NCI-H1694 (cell line): ENCODE measurements at places on chromosomes 12 and 14.
A peak's percentile ranks its signal among the peaks of the same experiment; 100 is the strongest.

DNA sequence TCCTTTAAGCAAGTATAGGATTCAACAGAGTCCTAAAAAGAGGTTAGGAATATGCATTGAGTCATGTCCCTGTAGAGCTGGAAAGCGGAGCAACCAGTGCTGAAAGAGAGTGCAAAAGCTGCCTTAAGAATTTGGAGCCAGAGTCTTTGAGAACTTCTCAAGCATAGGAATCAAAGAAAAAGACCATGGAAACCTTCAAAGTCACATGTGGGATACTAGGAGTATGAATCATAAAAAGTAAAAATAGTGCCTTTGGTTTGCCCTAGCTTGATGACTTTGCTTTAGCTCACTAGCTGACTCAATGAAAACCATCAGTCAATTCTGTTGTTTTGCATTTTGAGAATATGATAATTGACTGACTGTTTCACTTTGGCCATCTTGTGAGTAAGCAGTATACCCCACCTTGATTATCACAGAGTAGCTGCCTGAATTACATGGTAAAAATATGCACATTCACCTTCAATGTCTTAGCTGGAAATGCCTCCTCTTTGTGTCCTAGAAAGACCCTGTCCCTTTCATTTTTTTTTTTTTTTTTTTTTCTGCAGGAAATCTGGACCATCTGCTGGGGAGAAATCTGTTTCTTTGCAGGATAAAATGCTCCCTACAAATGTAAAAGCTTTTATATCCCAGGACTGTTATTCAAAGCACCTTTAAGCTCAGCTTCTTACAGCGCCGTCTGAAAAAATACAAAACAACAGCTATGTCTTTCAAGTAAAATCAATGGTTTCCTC, 248.6 kb upstream of the KRR1 start:
- peak; percentile 38 for DNase-seq

- DNase-seq = no peak
Observed at GRCh38 chr14:76882651-76883050, 56.4 kb downstream of the LRRC74A start.

DNA sequence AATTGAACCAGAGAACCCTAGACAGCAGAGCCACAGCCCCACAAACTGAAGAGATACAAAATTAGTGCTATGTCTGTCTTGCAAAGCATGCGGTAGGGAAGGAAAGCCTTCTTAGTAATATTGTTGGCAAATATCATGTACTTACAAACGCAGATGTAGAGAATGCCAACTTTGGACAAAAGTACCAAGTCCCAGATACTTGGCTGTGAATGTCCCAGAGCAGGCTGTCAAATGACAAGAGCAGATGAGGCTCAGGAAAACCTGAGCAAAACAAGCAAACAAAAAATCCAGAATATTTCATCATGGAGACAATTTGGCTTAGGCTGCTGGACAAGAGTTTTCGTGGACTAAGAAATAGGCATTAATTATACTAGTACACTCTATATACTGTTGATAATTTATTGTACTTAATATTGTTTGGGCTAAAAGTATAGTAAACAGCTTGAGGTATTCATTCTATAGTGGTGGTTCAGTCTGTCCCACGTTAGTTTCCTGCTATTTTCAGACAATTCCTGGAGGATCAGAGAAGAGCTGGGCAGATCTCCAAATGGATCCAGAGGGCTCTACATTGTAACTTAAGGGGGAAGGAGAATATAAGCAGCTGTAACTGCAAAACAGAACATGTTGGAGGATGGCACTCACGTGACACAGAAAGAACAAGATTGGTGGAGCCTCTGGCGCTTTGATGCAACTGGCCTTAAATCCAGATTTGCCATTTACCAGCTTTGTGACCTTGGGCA, 329.8 kb downstream of the ATP23 start:
- no peak for DNase-seq

DNA sequence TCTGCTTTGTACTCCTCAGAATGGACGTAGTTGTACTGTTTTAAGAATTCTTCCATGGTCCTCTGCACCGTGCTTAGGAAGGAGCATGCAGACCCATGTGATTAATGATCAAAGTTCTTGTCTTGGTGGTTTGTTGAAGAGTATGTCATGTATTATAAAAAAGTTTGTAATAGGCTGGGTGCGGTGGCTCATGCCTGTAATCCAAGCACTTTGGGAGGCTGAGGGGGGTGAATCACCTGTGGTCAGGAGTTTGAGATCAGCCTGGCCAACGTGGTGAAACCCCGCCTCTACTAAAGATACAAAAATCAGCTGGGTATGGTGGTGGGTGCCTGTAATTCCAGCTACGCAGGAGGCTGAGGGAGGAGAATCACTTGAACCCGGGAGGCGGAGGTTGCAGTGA, 61.8 kb upstream of the RTL1 start:
- DNase-seq = no peak

GRCh38 chr14:64725879-64726584, 21.8 kb downstream of the PLEKHG3 start:
- DNase-seq = no peak

DNA sequence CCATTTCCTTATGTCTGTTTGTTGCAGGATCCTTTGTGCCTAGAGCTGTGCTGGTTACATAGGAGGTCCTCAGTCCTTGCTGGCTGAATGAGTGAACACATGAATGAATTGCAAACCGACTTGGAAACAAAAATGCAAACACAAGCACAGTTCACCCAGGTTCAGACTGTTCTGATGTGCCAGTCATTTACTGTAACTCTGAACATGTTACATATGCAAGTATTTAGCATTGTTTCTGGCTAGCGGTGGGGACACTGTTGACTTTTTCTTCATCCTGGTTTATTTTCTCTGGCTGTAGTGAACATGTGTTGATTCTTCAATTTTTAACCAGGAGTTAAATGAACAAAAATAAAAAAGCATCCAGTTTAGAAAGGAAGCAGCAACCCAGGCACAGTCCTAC, 33.4 kb downstream of the TSPAN9 start:
- DNase-seq = no peak

- no peak for DNase-seq
Observed at GRCh38 chr14:94451826-94452225, 774 bp downstream of the SERPINA11 start.

DNA sequence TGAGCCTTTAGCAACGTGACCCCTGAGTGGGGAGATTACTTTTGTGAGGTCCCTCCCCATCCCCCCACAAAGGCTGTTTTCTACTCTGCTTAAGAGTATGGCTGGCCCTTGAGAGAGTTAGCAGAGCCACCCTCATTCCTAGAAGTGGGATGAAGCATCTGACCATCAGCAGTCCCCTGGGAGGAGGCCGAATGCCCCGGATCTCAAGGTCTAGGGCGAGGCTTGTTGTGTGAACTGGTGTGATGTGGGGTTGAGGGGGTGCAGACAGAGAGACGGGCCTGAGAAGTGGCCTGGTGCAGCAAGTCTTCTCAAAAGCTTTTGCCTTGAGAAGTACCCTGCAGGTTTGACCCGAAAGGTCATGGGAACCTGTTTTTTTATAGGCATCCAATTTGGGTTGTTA, 153.0 kb upstream of the FKBP4 start:
- no peak for DNase-seq

GRCh38 chr12:93908846-93909567, 231.8 kb downstream of the CRADD start:
- no peak for DNase-seq

- no peak for DNase-seq
Observed at GRCh38 chr12:5369298-5369697, 62.6 kb upstream of the NTF3 start.

DNA sequence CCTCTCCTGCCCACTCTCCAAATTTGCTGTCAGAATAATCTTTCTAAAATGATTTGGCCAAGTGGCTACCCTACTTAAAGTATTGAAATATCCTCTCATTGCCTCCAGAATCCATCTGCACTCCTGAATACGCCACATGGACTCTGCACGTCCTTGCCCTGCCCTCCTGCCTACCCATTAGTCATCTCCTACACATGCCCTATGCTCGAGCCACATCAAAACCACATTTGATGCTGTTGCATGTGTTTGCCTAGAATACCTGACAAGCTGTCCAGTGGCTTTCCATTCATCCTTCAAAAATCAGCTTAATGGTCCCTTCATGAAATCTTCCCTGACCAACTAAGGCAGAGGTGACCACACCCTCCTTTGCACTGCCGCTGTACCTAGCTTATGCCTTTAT, 17.0 kb downstream of the VCPKMT start:
- no peak for DNase-seq

DNA sequence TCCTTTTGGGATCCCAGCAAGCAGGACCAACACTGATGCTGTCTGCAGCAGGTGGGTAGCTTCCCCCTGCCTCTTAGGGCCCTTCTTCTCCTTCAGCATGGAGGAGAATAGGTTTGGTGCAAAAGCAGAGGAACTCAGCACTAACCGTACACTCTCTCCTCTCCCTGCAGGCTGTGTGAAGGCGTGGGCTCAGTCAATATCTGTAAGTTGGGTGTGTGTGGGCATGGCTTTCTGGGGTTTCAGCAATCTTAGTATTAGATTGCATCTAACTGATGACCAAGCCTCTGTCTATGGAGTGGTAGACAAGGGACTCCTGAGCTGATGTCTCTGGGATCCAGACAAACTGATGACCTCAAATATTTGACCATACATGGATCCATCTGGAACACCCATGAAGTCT, 14.3 kb downstream of the KRT85 start:
- DNase-seq = no peak

- no peak for DNase-seq
Observed at GRCh38 chr14:39006721-39007410, 96.2 kb downstream of the SEC23A start.

DNA sequence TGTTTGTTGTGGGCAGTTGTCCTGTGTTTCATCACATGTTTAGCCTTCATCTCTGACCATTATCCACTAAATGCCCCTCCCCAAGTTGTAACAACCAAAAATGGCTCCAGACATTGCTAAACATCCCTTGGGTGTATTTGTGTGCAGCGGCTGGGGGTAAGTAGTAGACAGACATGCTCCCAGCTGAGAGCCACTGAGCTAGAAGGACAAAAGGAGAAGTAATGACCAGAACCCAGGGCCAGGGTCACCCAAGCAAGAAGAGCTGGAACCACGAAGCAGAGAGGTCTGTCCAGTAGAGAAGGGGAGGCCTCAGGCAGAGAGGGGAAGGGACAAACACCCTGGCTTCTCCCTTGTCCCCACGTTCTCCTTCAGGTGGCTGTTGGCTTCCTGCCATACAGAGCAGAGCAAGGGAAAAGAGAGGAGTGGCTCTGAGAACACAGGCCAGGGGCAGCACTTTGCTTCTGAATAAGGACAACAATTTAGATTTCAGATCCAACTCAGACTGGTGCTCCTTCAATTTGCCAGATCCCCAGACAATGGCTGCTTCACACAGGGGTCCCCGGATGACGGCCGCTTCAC, 55.2 kb downstream of the NDUFA12 start:
- no peak for DNase-seq

- DNase-seq = no peak
Observed at GRCh38 chr12:80749456-80749855, 32.7 kb downstream of the MYF5 start.

DNA sequence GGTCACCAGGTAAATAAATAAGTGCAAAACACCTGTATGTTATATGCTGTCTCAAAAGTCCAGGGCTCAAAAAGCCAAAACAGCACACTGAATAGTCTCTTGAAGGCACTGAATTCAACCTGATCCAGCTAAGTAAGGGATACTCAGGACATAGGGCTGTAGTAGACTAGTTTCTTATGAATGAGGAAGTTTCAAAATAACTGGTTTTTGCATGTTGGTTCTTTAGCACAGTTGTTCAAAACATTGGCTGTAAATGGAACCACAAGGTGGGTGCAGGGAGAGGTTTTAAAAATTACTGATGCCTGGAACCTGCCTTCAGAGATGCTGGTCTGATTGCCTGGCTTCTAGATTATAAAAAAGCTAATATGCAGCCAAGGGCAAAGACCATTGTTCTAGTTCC, 34.1 kb downstream of the NDUFA12 start:
- DNase-seq = no peak

- no peak for DNase-seq
Observed at GRCh38 chr12:27513155-27513824, 10.7 kb upstream of the PPFIBP1 start.

DNA sequence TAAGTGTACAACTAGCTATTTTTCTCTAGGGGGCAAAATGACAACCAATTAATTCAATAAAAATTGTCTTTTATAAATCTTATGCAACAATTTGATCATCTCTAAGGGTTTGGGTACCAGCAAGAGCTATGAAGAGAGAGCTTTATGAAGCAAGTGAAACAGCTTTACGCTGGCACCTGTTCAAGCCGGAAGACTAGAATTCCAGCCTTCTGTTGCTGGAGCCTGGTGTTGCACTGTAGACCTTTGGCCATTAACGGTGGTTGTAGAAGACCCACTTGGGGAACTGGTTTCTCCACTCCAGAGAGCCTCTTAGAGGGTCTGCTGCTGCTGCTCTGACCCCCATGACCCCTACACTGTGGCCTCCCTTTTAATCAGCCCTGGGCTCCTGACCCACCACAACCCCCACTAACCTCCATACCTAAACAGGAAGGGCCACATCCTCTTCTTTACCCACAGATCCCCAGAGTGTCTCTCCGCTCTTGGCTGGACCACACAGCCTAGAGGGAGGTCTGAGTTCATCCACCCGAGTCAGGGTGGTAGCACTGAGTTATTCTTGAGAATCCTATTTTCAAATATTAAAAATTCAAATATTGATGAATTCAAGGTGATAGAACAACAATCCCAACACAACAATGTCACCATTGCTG, 54.6 kb upstream of the STON2 start:
- peak; percentile 23 for DNase-seq

DNA sequence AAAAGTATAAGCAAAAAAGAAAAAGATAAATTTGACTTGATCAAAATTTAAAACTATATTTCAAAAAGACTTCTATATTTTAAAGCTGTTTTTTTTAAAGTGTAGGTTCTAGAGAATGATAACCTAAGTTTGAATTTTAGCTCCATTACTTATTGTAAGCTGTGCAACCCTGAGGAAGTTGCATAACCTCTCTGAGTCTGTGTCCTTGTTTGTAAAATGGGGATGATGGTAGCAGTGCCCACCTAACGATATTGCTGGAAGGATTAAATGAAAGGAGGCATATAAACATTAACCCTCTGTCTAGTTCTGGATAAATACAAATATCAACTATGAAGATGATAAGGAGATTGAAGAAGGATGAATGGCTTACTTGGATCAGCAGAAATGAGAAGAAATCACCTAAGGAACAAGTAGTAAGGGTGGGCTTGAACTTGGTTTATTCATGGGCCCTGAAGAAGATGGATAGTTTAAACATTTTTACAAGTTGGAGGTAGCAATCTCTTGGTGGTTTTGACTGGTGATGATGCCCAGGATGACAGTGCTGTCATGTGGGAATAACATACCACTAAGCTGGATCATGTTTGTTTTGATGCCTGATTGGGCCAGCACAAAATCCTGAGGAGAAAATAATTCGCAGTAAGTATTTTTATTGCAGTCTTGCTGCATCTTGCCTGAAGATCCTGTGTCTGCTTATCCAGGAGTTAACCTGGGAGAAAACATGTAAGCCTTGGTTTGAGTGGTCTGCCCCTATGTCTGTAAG, 35.0 kb downstream of the TXNRD1 start:
- DNase-seq = no peak

- DNase-seq = no peak
Observed at GRCh38 chr12:123254853-123255446, 16.7 kb downstream of the CDK2AP1 start.

DNA sequence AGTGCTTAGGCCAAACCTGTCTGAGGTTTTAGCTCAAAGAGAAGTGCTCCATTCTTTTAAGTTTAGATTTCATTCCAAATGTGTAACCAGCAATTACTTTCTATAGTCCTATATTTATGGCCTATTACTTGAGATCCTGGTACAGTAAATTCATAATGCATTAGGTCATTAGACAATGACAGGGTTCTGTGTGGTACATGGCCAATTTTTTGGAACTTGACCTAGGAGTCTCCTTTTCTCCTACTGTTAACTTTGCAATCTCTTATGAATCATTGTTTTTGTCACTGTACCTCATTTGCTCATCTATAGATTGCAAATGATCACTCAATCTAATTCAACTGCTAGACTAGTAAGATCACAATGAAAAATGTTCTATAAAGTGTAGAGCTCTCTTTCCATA, 136.7 kb downstream of the PDE3A start:
- no peak for DNase-seq
